ENCODE measurements at places on chromosomes 13 and 19.

DNA sequence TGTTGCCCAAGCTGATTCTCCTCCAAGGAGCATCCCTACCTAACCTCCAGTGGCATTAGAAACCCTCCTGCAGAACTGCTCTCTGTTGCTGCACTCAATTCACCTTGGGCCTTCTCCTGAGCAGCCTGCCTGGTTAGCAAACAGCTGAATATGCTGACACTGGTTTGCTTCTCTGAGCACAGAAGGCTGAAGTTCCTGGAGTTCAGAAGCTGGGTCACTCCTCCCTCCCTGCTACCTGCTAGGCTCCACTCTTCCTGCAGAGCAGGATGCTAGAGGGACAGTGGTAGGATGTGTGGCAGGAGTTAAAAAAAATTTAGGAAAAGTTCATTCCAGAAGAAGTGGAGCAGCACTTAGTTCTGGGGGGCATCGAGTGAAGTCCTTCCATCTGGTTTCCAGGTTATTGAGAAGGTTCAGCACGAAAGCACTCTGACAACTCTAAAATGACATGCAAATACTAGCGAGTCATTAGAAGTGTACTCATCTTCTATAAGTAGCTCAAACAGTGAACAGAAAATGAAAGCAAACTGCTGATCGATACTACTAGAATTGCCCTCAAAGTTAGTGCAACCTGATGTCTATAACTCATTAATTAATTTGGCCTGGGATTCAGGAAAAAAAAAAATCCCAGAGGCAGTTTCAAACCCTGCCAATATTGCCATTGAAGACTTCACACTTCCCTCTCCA lies 293.7 kb downstream of the POU4F1 start:
- no peak for DNase-seq

- no peak for DNase-seq
These were observed 27.6 kb downstream of the ELL start for GRCh38 chr19:18494267-18494607.

GRCh38 chr13:77502104-77502720 lies 33.3 kb upstream of the SCEL start:
- no peak for DNase-seq

GRCh38 chr13:26718872-26719271 lies 41.7 kb downstream of the GPR12 start:
- DNase-seq = no peak

- no peak for DNase-seq
These were observed 2840.3 kb upstream of the PCDH20 start for GRCh38 chr13:64255988-64256387.

GRCh38 chr13:22432690-22433089 lies 748.1 kb upstream of the SGCG start:
- DNase-seq = no peak

GRCh38 chr19:33879818-33880575 lies 83.3 kb downstream of the KCTD15 start:
- DNase-seq = no peak

GRCh38 chr13:68948586-68948985 lies 1159.0 kb upstream of the ATXN8OS start:
- DNase-seq = no peak

- no peak for DNase-seq
These were observed 9.6 kb upstream of the MAMSTR start for GRCh38 chr19:48728911-48729664.

DNA sequence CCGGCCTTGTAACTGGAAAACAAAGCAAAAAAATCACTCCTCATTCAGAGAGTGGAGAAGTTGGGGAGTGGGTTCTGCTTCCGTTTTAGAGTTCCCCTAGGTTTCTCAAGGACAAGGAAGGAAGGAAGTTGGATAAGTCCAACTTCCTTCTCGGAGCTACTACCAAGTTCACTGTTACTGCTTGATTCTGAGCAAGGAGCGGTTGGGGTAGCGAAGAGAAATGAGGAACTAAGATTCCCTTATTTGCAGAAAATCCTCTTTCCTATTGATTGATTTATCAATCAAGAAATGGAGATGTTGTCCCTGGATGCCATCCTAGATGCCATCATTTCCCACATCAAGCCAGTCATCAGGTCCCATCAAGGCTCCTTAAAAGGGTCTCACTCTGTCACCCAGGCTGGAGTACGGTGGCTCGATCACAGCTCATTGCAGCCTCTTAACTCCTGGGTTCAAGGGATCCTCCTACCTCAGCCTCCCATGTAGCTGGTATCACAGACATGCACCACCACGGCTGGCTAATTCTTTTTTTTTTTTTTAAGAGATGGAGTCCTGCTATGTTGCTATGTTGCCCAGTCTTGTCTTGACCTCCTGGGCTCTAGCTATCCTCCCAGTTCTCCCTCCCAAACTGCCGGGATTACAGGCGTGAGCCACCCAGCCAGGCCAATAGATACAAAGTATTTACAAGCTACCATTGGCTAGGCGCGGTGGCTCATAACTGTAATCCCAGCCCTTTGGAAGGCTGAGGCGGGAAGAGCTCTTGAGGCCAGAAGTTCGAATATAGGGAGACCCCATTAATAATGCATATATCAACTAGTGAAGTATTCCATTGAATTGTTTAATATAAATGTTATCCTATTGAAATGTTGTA lies 809 bp upstream of the B9D2 start:
- DNase-seq = no peak

All from amygdala (tissue), 56 donors.